Mammary microvascular endothelial cell (primary cell): ENCODE measurements at places on chromosomes 7 and 10. TPM values are rescaled to one million over a fixed set of nuclear protein-coding genes. Genes with fewer than 3 reads are reported as not detected.

TFPI2 gene
- 36.2 and 59.8 TPM in 2 replicates for total RNA-seq

SORBS1 gene
- total RNA-seq: 2.3 and 4.2 TPM in 2 replicates

C7orf25 gene
- total RNA-seq: 8.7 and 11.6 TPM in 2 replicates

CYP26C1 gene
- 0.30 and 2.5 TPM in 2 replicates for total RNA-seq

TMEM229A gene
- total RNA-seq: not detected in 2 replicates
